ENCODE measurements at places on chromosomes 7 and 10.
A peak's percentile ranks its signal among the peaks of the same experiment; 100 is the strongest.

DNA sequence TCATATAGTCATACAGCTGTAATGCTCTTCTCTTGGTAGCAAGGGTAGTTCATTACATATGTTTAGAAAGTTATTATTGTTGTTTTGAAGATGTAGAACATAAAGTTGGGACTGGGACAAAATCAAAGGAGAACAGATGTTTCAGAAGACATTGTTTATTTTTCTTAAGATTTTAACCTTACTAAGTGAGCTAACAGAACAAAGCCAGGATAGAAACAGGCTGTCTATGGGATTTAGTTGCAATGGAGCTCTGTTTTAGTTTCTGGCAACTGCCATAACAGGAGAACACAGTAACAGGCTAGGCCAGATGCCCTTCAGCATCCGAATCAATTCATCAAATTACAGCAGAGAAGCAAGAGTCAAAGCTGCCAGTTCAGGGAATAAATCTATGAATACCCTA is 382.4 kb downstream of the ARL4A start:
- no peak for DNase-seq

- peak; percentile 66 for DNase-seq
These were observed 2.2 kb downstream of the BBIP1 start for GRCh38 chr10:110916554-110917346.

GRCh38 chr7:24290004-24290641 is 6.1 kb downstream of the NPY start:
- DNase-seq = peak; percentile 18

DNA sequence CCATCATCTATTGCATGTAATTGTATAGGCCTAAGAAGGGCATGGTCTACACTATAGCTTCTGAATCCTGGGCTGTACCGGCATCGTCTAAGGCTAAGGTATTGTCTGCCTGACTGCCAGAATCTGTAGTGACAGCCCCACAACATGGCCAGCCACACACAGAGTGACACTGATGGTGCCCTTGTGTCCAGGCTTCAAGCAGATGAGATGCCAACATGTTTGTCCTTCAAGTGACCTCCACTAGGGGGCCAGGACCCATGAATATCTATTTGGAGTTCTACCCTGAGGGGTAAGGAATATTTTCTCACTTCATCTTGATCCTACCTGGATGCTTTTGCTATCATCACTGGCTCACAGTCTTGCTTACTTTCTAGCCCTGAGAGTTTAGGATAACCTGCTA is 1.5 kb downstream of the CYP3A7 start:
- peak; percentile 6 for DNase-seq

DNA sequence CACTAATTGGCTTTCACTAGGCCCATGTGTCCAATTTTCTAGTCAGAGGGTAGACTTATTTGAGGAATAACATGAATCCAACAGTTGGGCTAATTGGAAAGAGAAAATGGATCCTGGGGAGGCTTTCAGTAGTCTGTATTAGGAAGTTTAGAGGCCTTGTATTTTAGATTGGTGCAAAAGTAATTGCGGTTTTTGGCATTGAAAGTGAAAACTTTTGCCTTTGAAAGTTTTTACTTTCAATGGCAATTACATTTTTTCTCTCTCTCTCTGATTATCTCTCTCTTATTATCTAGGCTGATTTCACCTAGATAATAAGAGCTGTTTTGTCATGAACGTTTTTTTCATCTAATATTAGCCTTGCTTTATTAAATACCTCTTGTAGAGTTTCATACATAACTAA is 981.7 kb downstream of the REEP3 start:
- DNase-seq = no peak

DNA sequence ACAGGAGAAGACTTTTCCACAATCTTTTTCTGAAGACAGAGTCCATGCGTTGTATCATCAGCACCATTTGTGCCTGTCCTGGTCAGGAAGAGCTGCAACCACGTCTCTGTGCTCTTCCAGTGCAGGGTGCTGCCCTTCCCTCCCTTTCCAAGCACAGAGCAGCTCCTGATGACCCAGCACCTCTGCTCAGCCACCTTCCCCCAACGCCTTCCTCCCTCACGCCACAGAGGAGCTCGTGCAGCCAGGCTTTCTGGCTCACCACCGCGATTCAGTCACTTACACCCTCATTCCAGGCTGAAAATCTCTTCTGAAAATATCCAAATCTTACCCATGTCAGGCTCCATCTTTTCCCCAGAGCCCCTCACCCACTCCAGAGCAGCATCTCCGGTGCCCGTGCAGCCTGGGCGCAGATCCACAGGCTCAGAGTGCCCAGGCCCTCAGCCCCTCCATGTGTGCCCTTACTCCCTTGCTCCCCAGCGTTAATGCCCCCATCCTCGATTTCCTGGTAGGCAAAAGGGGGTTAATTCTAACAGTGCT is 181.5 kb downstream of the DIP2C start:
- no peak for DNase-seq

GRCh38 chr10:33938001-33938400 is 603.5 kb upstream of the NRP1 start:
- peak; percentile 14 for DNase-seq

DNA sequence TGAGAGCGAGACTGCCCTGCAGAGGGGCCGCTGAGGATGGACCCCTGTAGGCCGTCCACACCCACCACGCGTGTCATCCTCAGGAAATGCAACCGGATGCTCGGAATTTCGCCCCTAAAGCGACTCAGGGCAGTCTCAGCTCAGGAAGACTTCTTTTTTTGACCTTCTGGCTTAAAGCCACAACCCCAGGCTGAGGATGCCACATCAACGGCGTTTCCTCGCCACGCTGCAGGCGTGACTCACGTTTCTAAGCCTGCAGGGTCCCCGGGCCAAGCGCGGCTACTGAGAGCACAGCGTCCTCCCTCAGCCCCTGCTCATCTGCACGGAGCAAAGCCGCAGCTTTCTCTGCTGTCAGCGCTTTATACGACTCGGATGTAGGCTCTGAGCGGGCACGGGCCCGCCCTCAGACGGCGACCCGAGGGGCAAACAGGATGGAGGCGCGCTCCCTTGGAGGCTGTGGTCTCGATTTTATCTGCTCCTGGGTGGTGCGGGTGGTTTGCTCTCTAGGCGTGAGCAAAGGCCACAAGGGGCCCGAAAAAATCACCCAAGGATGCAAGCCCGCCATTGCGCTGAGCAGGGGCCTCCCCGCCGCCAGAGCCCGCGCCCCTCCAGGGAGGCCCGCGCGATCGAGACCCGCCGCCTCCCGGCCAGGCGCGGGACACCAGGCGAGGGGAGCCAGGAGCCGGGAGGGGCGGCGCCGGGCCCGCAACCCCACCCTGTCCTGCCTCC is 726 bp upstream of the INSIG1 start:
- DNase-seq = peak; percentile 86

- no peak for DNase-seq
These were observed 351.8 kb upstream of the SORCS1 start for GRCh38 chr10:107516349-107516748.

GRCh38 chr10:75818552-75818951 is 387.1 kb downstream of the LRMDA start:
- no peak for DNase-seq

GRCh38 chr10:115657161-115657860 is 564.1 kb downstream of the ATRNL1 start:
- DNase-seq = no peak

- DNase-seq = peak; percentile 31
These were observed 739 bp upstream of the MEST start for GRCh38 chr7:130490888-130491804.

DNA sequence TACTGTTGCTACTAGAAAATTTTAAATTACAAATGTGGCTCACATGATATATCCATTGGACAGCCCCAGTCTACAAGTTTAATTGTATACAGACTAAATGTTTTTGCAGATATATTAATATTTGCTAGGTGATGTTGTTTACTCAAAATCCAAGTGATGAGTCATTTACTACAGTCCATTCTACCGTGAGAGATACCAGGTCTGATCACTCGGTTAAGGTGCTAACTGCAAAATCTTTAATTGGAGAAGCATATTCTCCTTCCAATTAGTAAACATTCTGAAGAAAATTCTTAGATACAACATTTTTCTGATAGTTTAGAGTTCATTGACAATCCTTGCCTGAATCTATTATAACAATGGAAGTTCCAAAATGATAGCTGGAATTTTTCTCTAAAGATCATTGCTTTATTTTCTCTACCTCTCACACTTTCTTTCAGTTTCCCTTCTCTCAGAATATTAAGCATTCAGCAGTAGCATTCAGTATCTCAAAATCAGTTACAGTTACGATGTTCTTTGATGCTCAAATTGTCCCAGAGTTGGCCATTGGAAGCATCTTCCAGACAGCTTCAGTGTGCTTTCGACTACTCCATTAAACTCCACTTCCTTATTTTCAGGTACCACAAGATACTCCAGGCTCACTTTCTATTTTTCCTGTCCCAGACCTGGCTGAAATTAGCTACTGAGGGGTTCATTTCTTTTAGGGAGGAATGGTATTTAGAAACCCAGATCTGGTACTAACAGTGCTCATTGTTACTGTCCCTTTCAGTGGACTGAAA is 2.3 kb downstream of the ABCB1 start:
- no peak for DNase-seq

DNA sequence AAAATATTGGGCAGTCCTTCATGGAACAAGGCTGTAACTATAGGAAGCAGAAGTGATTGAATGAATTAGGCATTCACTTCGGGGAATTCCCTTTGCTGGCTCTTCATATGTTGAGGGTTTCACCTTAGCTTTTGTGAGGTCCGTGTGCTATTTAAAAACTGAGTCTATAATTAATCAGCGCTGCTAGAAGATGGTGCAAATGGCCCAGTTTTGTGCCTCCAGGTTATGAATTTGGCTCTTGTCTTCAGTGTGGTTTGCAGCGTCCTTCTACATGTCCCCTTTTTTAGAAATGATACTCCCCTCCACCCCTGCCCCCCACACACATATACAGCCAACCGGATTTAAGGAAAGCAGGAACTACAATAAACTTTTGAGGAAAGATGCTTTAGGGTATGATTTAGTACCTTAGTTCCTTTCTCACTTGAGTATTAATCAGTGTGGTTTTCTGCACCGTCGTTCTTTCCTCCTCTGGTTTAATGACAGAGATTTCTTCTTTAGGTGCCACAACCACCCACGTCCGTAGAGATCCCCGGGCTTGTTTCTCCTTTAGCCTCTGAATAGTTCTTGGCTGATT is 110.6 kb upstream of the SAMD8 start:
- no peak for DNase-seq

GRCh38 chr7:80134536-80135308 is at the start of gene GNAI1:
TSS of gene GNAI1 (plus strand) at chr7:80134831. CDS start at chr7:80135161, 330 bp downstream.
- DNase-seq = peak; percentile 84

- no peak for DNase-seq
These were observed 188.7 kb upstream of the SEMA3E start for GRCh38 chr7:83837683-83838082.

- DNase-seq = no peak
These were observed 27.6 kb upstream of the EMX2 start for GRCh38 chr10:117514971-117515370.

GRCh38 chr7:26580711-26581110 is 283.7 kb downstream of the SKAP2 start:
- no peak for DNase-seq

GRCh38 chr10:82089327-82089726 is 214.3 kb downstream of the NRG3 start:
- no peak for DNase-seq

GRCh38 chr10:95531994-95532399 is 29.2 kb downstream of the SORBS1 start:
- DNase-seq = no peak

DNA sequence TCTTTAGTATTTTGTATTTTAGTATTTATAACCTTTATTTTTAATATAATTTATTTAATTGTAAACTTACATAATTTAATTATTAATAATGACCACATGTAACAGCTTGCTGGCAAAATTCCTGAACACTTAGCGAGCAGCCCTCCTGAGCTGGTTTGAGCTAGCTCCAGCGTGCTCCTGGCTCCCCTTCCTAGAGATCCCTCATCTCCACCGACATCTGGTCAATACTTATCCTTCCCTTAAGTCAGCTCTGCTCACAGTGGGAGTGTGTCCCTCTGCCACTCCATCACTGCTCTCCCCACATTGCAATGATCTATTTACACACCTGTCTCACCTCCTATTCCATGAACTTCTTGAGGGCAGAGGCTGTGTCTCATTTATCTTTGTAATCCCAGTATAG is 20.6 kb upstream of the TBXAS1 start:
- DNase-seq = no peak

DNA sequence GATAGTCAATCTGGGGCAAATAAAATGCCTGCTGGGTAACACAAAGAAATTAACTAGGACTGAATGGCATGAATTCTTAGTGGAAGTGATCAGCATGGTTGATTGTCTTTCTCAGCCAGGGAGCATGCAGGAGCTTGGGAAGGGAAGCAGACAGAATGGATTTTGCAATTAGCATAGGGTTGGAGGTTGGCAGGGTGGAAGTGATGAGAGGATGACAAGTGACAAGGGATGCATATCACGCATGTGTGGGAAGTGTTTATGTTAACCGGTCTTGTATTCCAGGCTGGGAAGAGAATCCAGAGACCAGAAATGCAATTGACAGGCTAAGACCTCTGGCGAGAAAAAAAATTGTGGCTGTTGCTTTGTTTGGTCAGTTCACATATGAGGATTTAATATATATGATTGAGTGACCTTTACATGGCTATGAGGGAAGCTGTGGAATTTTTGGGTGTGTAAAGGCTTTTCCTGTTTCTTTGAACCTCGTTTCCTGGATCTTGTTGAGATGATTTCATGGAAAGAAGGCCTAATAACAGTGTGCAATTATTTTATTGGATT is 8.3 kb downstream of the MDFIC start:
- DNase-seq = no peak

GRCh38 chr7:157856873-157857577 is 520.2 kb downstream of the DNAJB6 start:
- DNase-seq = no peak

DNA sequence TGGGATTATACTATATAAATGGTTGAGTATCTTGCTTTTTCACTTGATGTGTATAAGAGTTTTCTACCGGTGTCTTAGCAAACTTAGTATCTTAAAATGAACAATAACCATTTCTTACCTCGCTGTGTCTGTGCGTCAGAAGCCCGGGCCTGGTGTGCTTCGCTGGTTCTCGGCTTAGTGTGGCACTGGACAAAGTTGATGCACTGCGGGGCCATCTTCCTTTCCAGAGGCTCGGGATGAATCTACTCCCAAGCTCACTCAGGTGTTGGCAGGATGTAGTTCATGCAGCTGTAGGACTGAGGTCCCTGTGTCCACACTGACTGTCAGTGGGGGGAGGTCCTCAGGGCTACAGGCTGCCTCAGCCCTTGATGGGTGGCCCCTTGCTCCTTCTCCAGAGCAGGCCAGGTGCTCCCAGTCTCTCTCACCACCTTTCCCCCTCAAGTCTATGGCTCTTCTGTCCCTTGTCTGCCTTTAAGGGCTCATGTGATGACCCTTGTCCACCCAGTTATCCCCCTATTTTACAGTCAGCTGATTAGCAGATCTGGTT is 227.8 kb downstream of the GLRX3 start:
- no peak for DNase-seq

DNA sequence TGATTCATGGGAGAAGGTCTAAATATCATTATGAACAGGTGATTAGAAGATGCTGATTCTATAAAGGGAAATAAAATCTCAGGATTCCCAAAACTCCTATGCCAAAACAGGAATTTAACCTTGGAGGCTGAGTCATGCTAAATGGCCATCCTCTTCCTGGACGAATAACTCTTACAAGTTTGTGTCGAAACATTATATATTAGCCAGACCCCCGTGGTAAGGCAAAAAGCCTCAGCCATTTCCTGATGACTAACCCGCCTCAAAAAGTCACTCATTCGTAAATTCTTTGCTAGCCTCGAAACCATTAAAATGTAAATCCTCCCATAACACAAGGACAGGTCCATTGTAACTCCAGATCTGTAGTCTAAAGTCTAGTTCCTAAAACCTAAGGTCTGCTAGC is 32.0 kb downstream of the CUL2 start:
- DNase-seq = peak; percentile 90

Measured in cardiac fibroblast (primary cell).